Activated CD4-positive, alpha-beta T cell treated with anti-CD3 and anti-CD28 coated beads for 36 hours (primary cell): ENCODE measurements at places on chromosomes 11 and 22.

DNA sequence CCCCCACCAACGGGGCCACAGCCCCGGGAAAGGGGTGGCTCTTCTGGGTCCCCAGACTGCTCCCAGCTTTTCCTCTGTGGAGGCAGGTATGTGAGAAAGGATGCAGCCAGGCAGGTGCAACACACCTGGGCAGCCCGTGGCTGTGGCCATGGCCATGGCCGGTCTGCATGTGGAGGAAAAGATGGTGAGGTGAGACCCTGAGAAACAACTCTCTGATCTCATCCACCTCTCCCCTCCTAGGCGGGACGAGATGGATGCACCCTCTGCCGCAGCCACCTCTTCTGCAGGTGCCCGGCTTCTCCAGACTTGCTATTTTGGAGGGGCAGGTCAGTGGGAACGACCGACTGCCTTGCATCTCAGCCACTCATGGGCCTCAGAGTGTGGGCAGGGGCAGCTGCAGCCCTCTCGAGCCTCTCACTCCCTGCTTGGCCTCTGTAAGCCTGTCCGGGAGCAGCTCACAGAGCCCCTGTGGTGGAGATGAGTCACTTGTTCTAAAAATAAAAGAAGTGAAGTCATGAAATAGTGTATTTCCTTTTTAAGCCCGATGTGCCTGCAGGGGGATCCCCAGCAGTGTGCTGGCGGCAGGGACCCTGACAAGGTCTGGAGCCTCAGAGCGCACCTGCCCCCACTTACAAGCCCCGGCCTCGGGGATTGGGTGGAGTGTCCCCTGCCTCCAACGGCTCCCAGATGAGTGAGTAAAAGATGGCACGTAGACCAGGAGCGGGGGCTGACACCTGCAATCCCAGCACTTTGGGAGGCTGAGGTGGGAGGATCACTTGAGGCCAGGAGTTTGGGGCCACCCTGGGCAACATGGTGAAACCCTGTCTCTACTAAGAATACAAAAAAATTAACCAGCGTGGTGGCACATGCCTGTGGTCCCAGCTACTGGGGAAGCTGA, 10.7 kb downstream of the SMIM38 start:
- DNase-seq, result peak; percentile 77

GRCh38 chr11:33162831-33163230, 1.6 kb upstream of the CSTF3 start:
- DNase-seq, result no peak

- DNase-seq, result no peak
Measured at GRCh38 chr11:109996060-109996459, 97.1 kb upstream of the ZC3H12C start.

DNA sequence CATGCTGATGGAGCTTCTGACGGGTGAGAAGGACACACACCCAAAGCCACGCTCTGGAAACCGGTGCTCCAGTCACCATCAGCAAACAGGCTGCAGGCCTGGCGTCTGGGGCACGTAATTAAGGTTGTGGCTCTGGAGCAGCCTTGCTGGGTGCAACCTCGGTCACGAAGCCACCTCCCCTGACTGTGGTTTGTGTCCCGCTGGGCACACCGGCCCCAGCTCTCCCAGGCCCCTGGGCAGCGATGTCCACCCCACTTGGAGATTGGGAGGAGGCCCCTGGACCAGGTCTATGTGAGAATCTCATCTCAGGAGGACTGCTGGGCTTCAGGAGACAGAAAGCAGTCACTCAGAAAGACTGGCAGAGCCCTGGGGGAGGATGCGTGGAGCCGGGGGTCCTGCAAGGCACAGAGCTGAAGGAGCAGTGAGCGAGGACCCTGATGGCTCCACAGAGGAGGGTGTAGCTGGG, 631.6 kb downstream of the BRD1 start:
- DNase-seq, result no peak

DNA sequence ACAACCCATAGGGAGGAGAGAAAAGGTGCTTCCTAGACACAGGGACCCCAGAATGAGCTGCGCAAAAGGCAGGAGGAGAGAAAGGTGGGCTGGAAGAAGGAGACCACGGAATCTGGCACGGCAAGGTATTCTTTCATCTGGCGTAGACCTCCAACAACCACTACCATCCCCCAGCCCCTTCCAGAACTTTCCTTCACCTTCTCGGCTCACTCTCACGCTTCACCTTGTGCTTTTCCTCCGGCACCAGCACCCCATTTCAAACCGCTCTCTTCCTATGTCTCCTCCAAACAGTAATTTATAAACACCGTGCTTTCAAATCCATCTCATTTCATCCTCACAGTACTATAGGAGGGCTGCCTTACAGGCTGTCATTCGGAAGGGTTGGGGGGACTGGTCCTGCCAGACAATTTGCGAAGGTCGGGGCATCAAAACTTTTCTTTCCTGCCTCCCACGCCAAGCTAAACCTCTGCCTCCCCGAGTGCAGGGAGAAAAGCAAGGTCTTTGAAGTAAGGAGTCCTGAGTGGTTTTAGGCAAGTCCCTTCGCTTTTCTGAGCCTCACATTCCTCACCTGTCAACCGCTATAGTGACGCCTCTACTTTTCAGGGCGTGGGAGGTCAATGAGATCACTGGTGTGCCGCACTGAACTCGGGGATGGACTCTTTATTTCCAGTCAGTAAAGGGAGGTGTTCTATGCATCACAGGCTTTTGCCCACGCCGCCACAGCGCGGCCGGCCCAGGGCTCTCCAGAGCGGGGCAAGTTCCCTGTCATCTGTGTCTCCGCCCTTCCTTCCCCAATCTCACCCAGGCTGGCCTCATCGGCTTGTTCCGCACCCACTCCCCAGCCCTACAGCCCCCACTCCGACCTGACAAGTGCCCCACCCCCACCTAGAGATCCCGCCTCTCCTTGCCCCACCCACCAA, 800 bp downstream of the KCTD21 start:
- DNase-seq, result peak; percentile 92

- DNase-seq, result peak; percentile 86
Measured at GRCh38 chr22:36374603-36375024, 13.2 kb downstream of the MYH9 start.

GRCh38 chr11:80365076-80365725, 924.4 kb upstream of the TENM4 start:
- DNase-seq, result no peak

DNA sequence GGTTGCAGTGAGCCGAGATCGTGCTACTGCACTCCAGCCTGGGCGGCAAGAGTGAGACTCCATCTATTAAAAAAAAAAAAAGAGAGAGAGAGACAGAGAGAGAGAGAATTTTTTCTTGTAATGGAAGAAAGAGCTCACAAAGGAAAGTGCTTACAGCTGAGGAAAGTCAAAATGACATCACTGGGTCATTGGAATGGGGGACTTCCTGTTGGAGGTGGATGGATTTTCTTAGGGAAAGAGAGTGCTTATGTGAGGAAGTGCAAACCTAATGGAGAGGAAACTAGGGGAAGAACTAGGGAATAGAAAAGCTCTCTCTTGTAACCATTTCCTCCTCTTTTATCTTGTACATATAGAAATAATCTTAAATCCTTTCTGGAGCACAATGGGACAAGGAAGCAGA, 6.3 kb upstream of the PIWIL4 start:
- no peak for DNase-seq

- no peak for DNase-seq
Measured at GRCh38 chr11:134363592-134363991, 31.8 kb downstream of the GLB1L2 start.

DNA sequence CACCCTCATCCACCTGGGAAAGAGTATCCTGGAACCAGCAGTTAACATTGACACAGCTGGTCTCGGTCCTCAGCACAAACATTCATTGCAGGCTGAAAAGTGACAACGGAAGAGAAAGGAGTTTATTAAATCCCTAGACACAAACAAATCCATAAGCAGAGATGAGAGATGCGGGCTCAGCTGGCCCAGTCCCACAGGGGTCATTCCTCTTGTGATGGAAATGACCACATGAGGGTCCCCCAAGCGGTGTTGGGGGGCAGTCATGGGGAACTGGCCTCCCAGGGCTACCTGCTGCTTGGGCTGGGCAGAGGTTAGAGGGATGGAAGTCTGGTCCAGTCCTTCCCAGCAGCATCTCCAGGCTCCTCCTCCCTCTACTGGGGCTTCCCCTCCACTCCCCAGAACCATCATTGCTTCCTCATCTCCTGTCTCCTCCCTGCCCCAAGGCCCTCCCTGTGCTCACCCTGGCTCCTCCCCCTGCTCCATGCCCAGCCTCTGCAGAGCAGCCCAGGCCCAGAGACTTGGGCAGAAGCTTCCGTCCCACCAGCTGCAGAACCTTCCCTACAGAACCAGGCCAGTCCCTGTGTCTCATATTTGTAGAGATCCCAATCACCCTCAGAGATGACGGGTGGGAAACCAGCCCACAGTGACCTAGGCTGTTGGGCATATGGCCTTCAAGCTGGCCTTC, 5.4 kb upstream of the IGLL5 start:
- DNase-seq, result peak; percentile 47

- peak; percentile 62 for DNase-seq
Measured at GRCh38 chr22:45082795-45083194, 73.0 kb upstream of the PHF21B start.

DNA sequence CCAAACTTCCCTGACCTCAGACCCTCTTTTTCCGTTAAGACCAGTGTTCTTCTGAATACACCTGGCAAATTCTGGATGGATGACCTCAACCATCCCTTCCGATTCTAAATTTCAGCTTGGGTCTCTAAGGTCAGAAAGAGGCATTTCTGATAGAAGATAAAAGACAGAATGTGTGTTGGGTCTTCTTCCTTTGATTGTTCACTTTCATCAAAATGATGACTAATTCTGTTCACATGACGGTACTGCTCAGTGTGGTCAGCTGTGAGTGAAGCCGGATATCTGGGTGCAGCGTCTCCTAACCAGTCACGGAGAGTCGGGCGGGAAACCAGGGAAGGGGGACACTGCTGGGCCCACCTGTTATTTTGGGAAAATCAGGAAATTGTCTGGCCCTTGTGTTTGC, 151.6 kb upstream of the NAV2 start:
- no peak for DNase-seq

DNA sequence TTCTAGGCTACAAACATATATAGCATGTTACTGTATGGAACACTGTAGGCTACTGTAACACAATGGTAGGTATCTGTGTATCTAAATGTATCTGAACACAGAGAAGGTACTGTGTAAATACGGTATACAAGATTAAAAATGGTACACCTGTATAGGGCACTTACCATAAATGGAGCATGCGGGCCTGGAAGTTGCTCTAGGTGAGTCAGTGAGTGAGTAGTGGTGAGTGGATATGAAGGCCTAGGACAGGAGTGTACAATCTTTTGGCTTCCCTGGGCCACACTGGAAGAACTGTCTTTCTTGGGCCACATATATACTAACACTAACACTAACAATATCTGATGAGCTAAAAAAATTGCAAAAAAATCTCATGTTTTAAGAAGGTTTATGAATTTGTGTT, 21.4 kb downstream of the RNF141 start:
- DNase-seq, result no peak

GRCh38 chr22:49855251-49855911, 1.7 kb downstream of the ZBED4 start:
- DNase-seq, result no peak

GRCh38 chr11:108084811-108085210, 36.6 kb upstream of the ACAT1 start:
- no peak for DNase-seq

GRCh38 chr11:118742304-118742703, 48.7 kb downstream of the DDX6 start:
- DNase-seq, result no peak

DNA sequence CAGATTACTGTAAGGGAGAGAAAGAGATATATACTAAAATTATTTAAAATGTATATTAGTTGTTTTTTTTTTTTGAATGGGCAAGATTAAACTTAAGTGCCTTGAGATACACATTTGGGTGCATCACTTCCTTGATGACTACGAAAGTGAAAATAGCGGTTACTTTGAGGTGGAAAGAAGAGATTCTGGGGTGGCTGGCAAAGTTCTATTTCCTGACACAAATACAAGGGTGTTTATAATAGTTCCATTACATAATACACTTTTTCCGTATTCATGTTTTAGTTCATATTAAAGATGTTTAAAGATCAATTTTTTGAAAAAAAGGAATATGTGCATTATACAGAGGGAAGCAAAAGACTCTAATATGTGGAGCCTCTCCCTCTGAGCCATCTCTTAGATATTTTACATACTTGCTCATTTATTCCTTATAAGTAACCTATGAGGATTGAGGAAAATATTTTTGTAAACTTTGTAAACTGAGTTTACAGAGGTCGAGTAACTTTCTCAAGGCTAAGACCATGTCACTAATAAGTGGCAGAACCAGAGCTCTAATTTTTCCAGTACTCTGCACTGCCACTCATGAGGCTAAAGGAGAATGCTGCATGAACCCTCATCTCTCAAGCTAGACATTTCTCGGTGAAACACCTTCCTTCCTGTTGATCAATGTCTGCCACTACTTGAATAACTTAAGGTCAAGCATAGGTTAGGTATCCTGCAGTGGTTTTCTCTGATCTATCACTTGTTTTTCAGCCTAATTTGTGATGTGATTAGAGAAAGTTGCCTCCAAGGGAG, 58.6 kb downstream of the DDIAS start:
- DNase-seq, result peak; percentile 43

DNA sequence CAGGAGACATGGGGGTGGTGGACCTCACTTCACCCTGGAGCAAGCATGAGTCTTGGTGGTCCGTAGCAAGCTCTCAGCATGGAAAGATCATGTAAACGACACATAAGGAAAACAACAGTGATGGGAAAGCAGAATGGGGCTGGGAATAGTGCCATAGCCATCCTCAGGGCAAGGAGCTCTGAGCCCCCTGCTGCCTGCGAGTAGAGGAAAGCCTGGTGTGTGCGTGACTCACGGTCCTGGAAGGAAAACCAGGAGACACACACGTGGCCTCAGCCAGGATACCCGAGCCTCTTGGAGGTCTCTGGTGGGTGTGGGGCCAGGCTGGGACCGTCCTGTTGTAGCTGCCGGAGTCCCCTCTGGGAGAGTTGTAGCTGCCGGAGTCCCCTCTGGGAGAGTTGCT, 12.4 kb downstream of the SHANK3 start:
- no peak for DNase-seq

- no peak for DNase-seq
Measured at GRCh38 chr11:64007160-64007628, 21.0 kb downstream of the OTUB1 start.
